ENCODE measurements at places on chromosomes 7 and 10. TPM values are rescaled to one million over a fixed set of nuclear protein-coding genes. Genes with fewer than 3 reads are reported as not detected.

ALOX5 gene
- 47.6 TPM for total RNA-seq

DNA sequence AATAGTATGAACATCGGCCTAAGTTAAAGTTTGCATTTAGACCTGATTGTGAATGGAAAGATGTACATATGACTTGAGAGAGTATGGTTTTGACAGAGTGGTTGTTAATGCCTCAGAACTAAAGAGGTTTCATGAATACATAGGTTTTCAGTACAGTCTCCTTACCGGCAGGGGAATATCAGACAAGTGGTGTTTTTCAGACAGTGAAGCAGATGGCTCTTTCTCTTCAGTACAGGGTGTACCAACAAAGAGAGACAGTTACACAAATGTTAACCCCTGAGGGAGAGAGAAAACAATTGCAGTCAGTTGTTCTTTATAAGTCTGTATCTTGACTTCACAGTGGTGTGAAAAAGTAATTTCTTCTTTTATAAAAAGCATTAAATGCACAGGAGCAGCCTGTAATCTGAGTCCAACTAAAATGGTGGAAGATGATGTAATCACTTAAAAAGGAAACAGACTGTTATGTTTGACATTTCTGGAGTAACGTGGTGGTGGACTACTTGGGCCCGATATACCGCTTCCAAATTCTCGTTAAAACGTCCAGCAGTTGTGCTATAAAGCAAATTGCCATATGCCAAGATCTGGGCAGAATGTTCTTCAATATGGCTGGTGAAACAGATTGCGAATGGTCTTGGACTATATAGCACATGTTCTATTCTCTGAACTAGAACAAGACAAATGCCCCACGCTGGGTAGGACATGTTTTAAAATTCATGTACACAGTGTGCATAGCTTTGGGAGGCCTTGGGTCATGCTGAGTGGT lies 69.2 kb downstream of the SDK1 start:
- no peak overlapping the region for H3K27ac ChIP-seq
- H3K4me3 ChIP-seq, result no peak overlapping the region
- H3K4me1 ChIP-seq, result peaks cover 7% of the 10 kb centered on the region
- no peak for DNase-seq

DNA sequence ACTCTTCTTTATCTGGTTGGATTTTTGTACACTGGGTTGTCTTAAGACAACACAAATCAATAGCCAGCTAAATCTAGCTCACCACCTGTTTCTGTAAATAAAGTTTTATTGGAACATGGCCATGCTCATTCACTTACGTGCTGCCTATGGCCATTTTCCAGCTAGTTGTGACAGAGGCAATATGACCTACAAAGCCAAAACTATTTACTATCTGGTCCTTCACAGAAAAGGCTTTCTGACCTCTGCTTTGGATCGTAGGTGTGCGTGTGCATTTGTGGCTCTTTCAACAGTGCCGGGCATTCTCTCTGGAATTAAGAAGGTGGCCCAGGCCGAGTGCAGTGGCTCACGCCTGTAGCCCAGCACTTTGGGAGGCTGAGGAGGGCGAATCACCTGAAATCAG lies 45.5 kb downstream of the NRAP start:
- H3K27ac ChIP-seq, result no peak overlapping the region
- no peak for DNase-seq
- H3K27me3 ChIP-seq, result no peaks in the 10 kb centered on the region
- no peaks in the 10 kb centered on the region for H3K4me1 ChIP-seq

TRIL gene
- total RNA-seq, result 2.8 TPM

DNA sequence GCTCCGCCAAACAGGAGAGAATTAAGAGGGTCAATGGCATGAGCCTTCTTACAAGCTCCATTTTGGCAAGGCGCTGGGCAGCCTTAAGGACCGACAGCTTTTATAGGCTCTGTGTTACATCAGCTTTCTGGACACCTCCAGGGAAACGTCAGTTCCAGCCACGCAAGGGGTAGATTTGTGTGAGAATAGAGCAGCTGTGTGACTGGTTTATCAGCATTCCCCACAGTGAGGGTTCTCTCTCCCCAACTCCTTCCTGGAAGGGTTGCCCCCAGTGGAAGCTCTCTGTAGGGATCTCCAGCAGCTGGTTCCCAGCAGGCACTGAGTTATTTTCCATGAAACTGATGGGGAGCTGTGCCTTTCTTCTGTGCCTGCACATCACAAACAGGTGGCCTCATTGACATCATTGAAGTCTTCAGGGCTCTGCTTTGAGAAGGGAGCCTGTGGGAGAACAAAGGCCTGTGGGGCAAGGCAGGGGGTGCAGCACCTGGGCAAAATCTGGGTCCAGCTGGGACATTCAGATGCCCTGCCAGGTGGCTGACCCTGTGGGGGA lies at the start of gene CUZD1:
CUZD1 (minus strand) TSS at position 75 of the 550 bp plus-strand sequence; CDS start at position 61, 14 bp downstream.
- no peaks in the 10 kb centered on the region for H3K4me1 ChIP-seq
- no peaks in the 10 kb centered on the region for H3K36me3 ChIP-seq
- no peak for DNase-seq
- no peak within 1 kb of the TSS for H3K27ac ChIP-seq
- no peaks in the 10 kb centered on the region for H3K27me3 ChIP-seq

GRCh38 chr7:25122373-25122772 lies 2.7 kb downstream of the CYCS start:
- no peak overlapping the region for H3K27ac ChIP-seq
- no peaks in the 10 kb centered on the region for H3K4me1 ChIP-seq
- no peaks in the 10 kb centered on the region for H3K27me3 ChIP-seq
- DNase-seq, result no peak
- H3K4me3 ChIP-seq, result no peak overlapping the region

DNA sequence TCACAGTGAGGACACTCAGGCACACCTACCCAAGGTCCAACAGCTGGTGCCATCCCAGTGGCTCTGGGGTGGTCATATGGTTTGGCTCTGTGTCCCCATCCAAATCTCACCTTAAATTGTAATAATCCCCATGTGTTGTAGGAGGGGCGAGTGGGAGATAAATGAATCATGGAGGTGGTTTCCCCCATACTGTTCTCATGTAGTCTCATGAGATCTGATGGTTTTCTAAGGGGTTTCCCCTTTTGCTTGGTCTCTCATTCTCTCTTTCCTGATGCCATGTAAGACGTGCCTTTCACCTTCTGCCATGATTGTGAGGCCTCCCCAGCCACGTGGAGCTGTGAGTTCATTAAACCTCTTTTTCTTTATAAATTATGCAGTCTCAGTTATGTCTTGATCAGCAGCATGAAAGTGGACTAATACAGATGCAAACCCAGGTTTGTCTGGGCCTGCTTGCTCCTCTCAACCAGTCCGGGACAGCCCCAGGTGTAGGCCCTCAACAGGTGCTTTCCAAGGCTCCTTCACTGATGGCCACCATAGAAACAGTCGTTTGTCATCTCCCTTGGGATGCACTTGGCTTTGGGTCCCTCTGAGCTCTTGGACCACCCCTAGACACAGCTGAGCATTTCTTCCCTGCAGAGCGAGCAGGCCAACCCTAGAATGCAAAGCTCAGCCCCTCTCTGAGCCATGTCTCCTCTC lies 101.3 kb upstream of the CTBP2 start:
- no peak for DNase-seq
- no peak overlapping the region for H3K27ac ChIP-seq
- H3K27me3 ChIP-seq, result no peaks in the 10 kb centered on the region
- H3K36me3 ChIP-seq, result no peaks in the 10 kb centered on the region
- no peaks in the 10 kb centered on the region for H3K4me1 ChIP-seq
